NCI-H1092 (cell line): ENCODE measurements at places on chromosomes 11 and 22.

- DNase-seq: no peak
Measured at GRCh38 chr22:50218153-50218995, 17.6 kb downstream of the SELENOO start.

- no peak for DNase-seq
Measured at GRCh38 chr22:45756558-45756957, 84.9 kb downstream of the ATXN10 start.

DNA sequence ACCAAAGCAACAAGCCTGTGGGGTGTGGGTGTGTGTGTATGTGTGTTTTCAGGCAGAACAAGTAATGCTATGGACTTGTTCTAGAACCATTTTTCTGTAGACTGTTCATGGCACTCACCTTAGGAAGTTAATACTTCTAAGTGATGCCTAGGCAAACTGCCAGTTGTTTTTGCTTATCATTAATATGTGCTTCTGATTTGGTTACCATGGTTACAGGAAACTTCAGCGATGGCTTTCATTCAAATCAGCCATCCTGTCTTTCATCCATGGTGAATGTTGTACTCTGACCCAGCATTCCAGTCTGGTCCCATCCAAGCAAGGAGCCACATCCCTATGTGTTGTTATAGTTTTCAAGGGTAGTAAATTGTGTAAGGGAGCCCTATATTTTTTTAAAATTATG, 49.8 kb upstream of the ARHGAP20 start:
- peak; percentile 51 for DNase-seq

DNA sequence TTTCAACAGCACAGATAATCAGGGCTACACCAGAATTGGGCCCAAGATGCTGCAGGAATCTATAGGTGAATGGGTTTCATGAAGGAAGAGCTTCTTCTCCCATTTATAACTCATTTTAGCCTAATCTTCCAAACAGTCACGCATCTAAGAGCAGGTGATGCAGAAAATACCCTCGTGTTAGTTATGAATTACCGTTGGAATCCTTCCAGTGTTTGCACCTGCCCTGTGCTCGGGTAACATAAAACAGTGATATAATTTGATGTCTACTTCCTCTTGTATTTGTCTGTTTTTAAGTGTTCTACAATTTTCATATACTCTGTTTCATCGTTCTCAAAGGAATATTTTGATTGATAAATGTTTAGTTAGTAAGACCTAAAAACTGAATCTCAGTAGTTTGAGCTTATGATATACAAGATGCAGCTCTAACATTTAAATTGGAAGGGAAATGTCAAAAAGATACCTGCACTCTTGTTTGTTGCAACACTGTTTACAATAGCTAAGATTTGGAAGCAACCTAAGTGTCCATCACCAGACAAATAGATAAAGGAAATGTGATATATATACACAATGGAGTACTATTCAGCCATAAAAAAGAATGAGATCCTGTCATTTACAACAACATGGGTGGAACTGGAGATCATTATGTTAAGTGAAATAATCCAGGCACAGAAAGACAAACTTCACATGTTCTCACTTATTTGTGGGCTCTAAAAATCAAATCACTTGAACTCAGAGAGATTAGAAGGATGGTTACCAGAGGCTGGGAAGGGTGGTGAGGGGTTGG, 42.1 kb downstream of the PPARA start:
- no peak for DNase-seq

DNA sequence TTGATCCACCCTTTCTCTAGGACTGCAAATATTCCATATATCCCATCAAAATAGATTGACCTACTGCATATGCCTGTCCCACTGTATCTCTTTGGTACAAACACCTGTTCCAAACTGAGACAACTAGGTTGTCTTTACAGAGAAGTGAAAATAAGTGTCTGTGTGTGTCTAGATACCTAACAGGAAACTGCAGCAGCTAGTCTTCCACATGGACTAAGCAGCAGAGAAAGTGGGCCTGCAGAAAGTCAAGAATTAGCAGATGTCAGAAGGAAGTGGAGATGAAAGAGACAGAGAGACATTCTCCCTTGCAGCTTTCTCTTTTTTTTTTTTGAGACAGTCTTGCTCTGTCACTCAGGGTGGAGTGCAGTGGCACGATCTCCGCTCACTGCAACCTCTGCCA, 3.9 kb upstream of the RAB39A start:
- DNase-seq: no peak

DNA sequence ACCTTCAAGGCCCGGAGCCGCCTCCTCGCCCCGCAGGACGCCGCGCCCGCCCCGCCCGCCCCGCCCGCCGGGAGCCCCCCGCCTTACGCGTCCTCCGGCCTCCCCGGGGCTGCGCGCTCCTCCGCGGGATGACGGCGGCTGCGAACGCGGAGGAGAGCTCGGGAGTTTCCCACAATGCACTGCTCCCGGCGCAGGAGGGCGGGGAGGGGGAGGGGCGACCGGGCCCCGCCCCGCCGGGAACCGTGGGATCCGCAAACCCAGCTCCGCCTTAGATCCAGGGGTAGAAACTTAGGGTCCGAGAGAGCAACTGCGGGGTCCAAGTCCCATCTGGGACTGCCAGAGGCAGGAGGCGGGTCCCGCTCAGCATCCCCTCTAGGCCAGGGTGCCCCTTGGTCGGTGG, at the start of gene CEND1:
Gene CEND1 (minus strand): TSS at position 148 of the 400 bp plus-strand sequence. CDS start 1,514 bp downstream, outside the sequence.
- DNase-seq: peak; percentile 30

DNA sequence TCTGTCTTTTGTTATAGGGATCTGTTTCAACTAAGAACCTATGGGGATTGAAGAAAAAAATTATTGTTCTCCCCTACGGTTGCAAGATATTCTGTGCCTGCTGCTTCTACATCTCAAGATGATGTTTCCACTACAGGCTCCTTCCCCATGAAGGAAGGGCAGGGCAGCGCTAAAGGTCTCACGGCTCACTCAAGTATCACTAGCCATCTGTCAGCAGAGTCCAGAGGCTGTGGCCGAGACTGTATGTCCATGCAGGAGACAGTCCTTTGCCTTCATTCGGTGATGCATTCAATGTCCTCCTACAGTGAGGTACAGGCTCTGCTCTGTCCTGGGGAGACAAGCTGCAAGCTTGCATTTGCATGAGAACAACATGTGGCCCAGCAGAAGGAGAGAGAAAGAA, 518.0 kb downstream of the OPCML start:
- DNase-seq: no peak

DNA sequence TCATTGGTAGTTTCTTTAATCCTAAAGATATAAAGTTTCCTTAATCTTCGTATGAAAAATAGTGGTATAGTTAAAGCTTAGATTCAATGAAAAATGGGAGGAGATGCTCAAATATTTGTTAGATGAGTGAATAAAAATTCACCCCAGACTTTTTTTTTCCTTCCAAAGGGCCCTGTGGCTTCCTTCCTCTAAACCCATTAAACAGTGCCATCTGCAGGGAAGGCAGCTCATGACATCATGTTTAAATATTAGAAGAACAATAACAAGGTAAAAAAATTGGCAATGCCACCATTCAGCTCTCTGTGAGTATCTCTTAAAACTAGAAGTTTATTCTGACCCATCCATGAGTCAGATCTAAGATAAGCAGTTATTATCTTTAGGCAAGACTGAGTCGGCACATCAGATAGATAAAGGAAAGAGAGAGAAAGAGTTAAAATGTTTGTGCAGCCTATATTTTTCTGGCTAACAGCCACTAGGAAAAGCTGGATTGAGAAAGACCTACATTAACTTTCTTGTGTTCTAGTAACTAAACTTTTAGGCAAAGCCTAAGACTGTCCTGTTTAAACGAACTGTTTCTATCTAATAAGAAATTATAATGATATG, 19.1 kb upstream of the OOSP1 start:
- no peak for DNase-seq

- DNase-seq: no peak
Measured at GRCh38 chr11:57318178-57318577, 6.6 kb downstream of the TNKS1BP1 start.

DNA sequence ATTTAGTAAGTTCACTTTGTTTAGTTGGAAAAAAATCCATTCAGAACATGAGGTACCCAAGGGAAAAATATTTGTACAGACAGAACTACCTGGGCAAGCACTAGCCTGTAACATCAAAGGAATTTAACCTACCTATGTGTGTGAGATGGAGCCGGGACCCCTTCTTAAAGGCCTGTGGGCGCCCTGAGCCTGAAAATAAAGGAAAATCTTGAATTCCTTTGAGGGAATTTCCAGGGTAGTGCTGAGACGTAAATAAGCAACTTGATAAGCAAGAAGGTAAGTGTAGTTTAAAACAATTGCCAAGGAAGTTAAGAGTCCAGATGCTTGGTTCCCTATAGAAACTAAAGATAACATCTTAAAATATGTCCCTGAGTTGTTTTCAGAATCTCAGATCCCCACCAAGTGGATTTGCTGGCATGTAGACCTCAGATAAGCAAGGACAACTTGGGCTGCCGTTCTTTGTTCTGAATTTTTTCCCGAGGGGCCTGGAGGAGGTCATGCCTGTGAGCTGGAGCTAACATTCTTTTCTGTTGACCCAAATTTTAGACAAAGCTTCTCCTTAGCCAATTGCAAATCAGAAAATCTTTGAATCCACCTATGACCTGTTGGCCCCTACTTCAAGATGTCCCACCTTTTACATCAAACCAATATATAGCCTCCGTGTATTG, 31.0 kb downstream of the MED17 start:
- no peak for DNase-seq

- DNase-seq: peak; percentile 56
Measured at GRCh38 chr22:41380993-41381328, 781 bp upstream of the TEF start.
